ENCODE measurements at places on chromosomes 7 and 10.

GRCh38 chr7:96479015-96479645, 157.2 kb upstream of the SLC25A13 start:
- no peak for DNase-seq

- peak; percentile 12 for DNase-seq
These were observed at the start of gene CFAP46 for GRCh38 chr10:132942101-132943057. TSS of gene CFAP46 (minus strand) at chr10:132942570. CDS start at chr10:132942484, 86 bp downstream.

GRCh38 chr7:159125104-159125954, 19.3 kb downstream of the VIPR2 start:
- DNase-seq: no peak

DNA sequence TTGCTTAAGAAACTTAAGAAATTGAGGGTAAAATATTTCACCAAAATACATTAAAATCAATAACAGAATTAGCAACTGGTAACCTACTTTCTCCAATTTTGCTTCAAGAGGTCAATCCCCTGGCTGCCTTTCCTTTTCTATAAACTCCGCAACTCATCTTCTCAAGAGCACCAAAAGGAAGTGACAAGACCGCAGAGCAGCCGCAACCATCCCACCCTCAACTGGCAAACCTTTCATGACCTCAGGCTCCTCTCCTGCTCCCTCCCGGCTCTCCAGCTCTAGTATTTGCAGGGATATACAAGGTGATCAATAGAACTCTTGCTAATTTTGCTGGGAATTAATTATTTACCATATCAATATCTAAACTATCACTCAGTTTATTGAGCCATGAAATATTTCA, 88.9 kb downstream of the ATE1 start:
- DNase-seq: no peak

DNA sequence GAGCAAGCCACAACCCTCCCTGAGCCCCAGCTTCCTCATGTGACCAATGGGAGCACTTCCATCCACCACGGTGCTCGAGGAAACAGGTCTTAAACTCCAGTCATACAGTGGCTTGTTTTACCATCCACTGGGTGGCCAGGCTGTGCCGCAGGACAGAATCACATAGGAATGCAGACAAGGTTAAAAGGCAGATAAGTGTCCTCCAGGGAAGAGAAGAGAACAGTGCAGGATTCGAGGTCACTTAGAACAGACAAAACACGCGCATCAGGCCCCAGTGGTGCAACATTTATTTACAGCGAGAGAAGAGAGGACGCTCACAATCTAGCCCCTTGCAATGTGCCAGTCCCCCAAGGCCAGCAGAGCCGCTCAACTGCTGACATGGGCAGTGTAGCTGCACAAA, 92.8 kb downstream of the TMEM130 start:
- DNase-seq: no peak

Data from erythroblast (primary cell).